ENCODE measurements at places on chromosomes 3 and 15. TPM values are rescaled to one million over a fixed set of nuclear protein-coding genes. Genes with fewer than 3 reads are reported as not detected.

The LARP6 gene
- total RNA-seq: 29.3 TPM

The BOC gene
- 10.5 TPM for total RNA-seq

The P4HTM gene
- 3.0 TPM for total RNA-seq

The APBA2 gene
- total RNA-seq: 13.9 TPM

The PLA2G4E gene
- total RNA-seq: 0.14 TPM

The RPP14 gene
- 13.6 TPM for total RNA-seq

The CDCP1 gene
- 163 TPM for total RNA-seq

The RTF1 gene
- 29.0 TPM for total RNA-seq

The COPB2 gene
- total RNA-seq: 139 TPM

The WNT5A gene
- 19.6 TPM for total RNA-seq

The ATP8B4 gene
- not detected for total RNA-seq

The SPESP1 gene
- 6.2 TPM for total RNA-seq

The PXYLP1 gene
- 3.9 TPM for total RNA-seq

The IL5RA gene
- total RNA-seq: not detected

The FAM174B gene
- total RNA-seq: 0.71 TPM

The PATL2 gene
- 0.21 TPM for total RNA-seq

The PLAAT1 gene
- 0.14 TPM for total RNA-seq

The KLHL6 gene
- 0.11 TPM for total RNA-seq

The RBPMS2 gene
- total RNA-seq: not detected

The CNOT10 gene
- 23.8 TPM for total RNA-seq

The C3orf70 gene
- not detected for total RNA-seq

The GADL1 gene
- not detected for total RNA-seq

The TUSC7 gene
- not detected for total RNA-seq

The ADAMTSL3 gene
- total RNA-seq: not detected

All from foreskin keratinocyte (primary cell).